ENCODE measurements at places on chromosomes 12 and 14.
A peak's percentile ranks its signal among the peaks of the same experiment; 100 is the strongest.

GRCh38 chr12:53793221-53793620 lies 41.4 kb upstream of the CISTR start:
- no peak for DNase-seq

GRCh38 chr14:100072783-100073346 lies 7.6 kb downstream of the EVL start:
- DNase-seq: no peak

GRCh38 chr14:83164016-83164415 lies 1630.4 kb upstream of the SEL1L start:
- DNase-seq: no peak

- DNase-seq: no peak
Observed at GRCh38 chr14:64438181-64438841, 27.0 kb upstream of the AKAP5 start.

DNA sequence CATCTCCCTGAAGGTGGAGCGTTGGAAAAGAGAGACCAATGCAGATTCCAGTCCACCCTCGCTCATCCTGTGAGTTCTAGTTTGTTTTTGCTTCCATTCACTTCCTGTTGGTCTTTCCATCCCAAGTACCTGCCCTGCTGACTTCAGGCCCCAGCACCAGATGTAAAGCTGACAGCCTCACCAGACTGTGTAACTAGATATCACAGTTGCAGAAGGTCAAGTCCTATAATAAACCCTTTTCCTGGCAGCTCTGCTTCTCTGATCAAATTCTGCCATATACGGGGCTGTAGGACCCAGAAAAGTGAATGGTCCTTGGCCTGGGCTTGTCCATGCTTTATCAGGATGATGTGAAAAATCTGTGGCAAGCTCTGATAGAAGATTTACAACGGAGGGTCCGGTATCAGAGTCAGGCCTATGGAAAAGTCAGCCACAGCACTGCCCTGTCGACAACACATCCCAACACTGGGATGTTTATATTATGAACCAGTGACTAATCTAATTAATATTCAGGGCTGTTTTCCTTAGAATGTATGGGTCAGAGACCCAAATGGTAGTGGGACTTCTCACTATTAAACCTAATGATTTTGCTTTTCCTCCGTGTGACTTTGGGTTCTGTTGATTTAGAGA lies 42.1 kb downstream of the CCDC175 start:
- no peak for DNase-seq

GRCh38 chr14:100405760-100406455 lies 82.8 kb downstream of the SLC25A47 start:
- DNase-seq: no peak

DNA sequence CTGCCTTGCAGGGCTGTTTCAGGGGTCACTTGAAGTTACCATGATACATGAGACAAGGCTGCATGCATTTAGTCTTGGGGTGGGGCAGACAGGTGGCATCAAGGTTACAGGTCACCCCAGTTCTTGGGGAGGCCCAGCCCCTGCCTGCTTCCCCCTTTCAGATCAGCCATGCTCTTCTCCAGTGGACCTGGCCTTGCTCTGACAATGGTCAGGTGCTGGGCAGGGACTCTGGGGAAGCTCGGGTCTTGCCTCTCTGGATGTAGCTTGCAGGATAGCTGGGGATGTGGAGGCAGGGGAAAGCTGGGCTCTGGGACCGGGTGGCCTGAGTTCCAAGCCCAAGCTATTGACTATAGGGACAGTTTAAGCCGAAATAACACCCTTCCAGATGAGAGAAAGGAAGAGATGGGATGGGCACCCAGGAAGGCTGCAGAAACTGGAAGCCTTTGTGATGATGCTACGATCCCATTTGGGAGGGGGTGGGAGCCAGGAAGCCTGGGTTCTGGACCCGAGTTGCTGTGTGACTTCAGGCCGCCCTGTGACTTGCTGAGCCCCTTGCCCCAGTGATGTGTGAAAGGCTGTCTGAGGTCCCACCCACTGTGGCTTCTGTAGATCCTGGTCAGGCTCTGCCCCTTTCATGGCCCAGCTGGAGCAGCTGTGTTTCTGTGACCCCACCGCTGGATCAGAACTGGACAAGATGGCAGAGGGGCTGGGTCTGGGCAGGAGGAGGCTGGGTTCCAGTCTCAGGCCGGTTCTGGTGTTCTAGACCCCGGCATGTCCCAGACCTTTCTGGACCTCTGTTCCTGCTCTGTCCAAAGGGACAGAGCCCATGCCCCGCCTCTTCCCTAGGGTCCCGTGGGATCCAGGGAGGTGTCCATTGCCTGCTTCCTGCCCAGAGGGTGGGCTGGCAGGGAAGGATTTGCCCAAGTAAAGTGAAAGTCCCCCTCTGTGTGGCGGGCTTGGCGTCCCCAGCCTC lies 2.1 kb downstream of the TNFAIP2 start:
- DNase-seq: peak; percentile 30

GRCh38 chr14:99240627-99241324 lies 31.2 kb downstream of the BCL11B start:
- DNase-seq: no peak

DNA sequence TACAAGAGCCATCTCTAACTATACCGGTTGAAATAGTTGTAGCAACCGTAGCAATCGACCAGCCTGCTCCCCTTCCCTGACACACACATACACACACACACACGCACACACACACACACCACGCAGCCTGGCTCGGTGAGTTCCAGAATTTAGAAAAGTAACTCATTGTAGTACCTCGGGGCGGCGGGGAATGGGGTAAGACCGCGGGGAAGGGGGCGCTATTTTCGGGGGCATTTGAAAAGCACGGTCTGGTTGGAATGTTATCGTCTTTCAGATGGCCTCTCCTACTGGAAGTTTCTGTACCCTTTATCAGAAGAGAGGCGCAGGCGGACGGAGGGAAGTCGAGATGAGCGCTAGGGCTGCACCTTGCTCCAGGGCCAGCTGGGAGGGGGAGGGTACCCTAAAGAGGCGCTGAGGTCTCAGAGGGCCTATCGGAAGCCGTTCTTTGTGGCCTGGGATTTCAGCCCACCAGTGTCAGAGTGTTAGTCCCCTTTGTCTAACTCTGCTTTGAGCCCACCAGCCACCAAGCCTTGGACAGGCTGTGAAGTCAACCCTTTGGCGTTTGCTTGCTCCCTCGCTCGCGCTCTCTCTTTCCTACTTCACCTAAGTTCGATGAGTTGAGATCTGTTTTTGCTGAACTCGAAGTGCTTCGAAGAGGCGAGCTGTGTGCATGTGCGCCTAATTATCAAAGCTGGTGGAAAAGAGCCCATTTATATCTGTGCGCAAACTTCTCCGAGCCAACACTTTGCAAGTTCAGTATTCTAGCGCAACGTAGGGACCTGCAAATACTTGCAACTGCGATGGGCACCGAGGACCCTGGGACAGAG lies 837 bp downstream of the COL2A1 start:
- DNase-seq: peak; percentile 63

DNA sequence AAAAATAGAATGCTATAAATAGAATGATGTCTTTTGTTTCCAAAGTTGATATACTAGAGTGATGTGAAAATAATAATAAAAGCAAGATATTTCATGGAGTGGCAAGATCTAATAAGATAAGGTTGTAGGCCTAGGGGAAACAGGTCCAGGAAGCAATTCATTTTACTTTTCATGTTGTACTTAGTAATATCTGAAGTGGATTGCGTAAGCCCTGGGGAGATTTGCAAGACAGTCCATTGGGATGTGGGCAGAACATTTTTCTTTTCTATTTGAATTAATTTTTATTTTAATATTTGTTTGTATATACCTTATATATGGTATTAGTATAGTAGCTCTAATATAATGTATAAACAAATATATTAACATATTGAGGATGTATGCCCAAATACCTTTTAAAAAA lies 7.5 kb downstream of the NUBPL start:
- DNase-seq: no peak

GRCh38 chr12:106239241-106239950 lies 8.4 kb downstream of the CKAP4 start:
- no peak for DNase-seq

Measured in left hindlimb (tissue), 1 donor.